ENCODE measurements at places on chromosomes 3 and 15.

DNA sequence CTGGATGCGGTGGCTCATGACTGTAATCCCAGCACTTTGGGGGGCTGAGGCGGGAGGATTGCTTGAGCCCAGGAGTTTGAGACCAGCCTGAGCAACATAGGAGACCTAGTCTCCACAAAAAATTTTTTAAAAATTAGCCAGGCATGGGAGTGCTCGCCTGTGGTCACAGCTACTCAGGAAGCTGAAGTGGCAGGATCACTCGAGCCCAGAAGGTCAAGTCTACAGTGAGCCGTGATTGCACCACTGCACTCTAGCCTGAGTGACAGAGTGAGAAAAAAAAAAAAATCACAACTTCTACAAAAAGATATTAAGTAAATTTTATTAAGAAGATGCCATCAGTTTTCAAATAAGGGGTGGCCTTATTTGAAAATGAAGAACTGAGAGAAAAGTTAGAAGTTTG is 11.9 kb upstream of the PLA2G4D start:
- peak; percentile 23 for DNase-seq

GRCh38 chr3:43389388-43390254 is 103.3 kb downstream of the SNRK start:
- DNase-seq, result peak; percentile 99

GRCh38 chr3:40240921-40241320 is 68.6 kb upstream of the EIF1B start:
- no peak for DNase-seq

DNA sequence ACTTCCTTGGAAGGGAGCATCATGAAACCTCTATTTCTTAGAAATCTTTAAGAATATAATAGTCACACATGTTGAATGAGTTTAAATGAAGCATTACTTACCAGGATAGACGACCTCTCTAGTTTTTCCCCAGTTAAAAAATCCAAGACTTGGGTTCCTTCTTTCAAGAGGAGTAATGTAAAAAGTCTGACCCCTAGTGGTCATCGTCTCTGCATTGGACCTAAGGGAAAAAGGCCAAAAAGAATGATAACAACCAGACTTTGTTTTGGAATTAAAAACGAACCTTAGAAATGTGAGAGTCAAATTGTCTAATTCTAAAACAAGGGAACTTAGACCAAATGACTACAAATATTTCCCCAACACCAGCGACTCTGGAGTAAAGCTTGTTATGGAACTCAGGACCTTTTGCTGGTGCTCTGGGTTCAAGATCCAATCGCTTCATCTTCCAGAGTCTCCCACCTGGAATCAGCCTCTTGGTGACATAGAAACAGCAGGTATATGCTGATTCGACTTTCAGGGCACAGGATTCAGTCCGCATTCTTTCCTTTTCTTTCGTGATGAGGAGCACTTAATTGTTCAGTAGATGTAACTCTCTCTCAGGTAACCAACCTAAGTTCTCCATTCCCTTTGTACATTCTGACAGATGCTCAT is 214.8 kb upstream of the TPRG1 start:
- DNase-seq, result peak; percentile 88

- DNase-seq, result no peak
These were observed 7.3 kb downstream of the BOC start for GRCh38 chr3:113218681-113219045.

GRCh38 chr3:66023229-66023628 is 15.5 kb downstream of the MAGI1 start:
- no peak for DNase-seq

GRCh38 chr3:11570789-11571495 is 72.8 kb downstream of the VGLL4 start:
- no peak for DNase-seq

- DNase-seq, result no peak
These were observed 90.7 kb upstream of the ICE2 start for GRCh38 chr15:60569596-60569995.

GRCh38 chr3:159922861-159923312 is 65.7 kb upstream of the IL12A start:
- DNase-seq, result no peak

GRCh38 chr15:47184003-47184907 is 533.0 kb upstream of the SEMA6D start:
- no peak for DNase-seq

DNA sequence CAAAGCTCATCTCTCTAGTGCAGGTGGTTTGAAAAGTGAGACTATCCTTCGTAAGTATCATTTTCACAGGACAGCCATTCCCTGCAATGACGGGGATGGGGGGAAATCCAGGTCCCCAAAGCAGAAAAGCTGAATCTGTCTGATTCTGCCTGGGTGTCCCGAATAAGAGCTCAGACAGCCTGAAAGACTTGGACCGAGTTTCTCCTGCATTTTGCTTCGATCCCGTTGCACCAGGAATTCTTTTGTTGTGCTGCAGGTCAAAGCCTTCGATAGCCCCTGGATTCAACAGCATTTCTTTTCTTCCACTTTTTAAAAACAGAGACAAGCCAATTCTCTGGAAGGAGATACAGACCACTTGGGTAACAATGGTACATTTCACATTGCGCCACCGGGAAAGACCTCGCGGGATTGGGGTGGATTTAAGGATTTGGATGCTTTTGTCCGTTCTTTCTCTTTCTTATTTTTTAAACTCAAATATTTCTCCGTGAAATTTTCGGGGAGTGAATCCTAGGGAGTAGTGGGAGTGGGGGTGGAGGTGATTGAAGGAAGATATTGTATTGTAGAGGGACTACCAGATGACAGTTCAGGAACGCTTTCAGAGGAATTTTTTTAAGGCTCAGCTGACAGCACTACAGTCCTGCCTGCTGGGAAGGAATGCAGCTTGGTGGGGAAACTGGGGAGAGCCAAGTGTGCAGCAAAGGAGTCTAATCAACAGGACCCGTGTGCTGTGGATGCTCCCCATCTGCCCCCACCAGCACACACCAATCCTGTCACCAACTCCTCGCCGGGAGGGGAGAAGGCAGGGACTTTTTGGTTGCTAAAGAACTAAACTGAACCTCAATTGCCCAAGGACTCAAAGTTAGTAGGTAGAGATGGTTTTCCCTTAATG is 2.6 kb downstream of the SLITRK3 start:
- DNase-seq, result no peak

DNA sequence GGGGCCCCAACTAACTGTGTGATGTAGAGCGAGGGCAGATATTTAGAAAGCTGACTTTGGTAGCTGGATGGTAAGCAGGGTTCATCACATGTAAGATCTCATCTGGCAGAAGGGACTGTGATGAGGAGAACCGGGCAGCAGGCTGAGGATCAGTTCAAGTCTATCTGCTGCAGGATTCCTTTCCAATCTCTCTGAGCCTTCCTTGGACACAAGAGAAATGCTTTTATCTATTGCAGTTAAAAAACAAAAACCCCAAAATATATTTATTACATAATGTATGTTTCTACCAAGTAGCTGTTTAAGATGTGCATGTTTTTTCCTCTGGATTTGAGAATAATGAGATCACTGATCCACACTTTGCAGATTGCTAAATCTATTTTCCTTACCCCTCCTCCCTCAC is 411.5 kb downstream of the RAP2B start:
- no peak for DNase-seq

DNA sequence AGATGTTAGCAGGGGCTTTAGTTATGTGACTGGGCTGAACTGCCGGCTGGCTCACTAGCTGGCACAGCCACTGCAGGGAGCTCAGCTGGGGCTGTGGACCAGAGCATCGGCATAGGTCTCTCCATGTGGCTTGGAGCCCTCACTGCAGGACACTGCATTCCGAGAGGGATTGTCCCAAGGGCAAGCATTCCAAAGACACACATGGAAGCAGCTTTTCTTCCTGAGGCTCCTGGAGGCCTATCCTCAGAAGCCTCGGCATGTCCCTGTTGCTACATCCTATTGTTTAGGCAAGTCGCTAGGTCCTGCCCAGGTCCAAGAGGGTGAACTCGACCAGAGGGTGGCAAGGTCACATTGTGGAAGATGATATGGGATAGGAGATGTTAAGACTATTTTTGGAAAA is 209.8 kb downstream of the PLCL2 start:
- DNase-seq, result no peak

GRCh38 chr15:38624244-38625205 is 59.9 kb upstream of the RASGRP1 start:
- no peak for DNase-seq

GRCh38 chr3:101861212-101861788 is 12.0 kb downstream of the NFKBIZ start:
- no peak for DNase-seq

GRCh38 chr3:194178669-194179068 is 42.7 kb downstream of the HES1 start:
- no peak for DNase-seq

DNA sequence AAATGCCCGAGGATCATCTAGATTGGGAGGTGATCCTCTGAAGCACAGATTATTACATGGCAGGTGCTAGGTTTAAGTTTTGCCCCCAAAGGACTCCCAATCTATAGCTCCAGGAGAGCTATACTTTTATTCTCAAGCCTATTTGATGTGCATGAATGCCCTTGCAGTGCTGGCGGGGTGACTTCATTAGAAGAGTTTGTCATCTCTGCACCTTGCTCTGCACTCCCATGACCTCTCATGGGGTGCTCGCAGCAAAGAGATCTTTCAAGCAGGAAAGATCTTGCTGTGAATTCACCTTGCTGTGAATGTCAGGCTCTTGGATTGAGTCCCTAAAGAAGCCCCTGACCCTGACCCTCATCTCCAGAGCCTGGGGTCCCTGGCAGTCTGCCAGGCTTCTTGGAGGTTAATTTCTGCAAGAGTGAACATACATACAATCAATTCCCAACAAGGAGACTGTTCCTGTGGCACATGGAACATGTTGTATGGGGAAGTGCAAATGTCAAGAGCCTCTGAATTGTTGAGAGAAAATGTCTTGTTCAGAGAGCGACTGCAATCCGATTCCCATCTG is 45.9 kb downstream of the FAM43A start:
- DNase-seq, result no peak

DNA sequence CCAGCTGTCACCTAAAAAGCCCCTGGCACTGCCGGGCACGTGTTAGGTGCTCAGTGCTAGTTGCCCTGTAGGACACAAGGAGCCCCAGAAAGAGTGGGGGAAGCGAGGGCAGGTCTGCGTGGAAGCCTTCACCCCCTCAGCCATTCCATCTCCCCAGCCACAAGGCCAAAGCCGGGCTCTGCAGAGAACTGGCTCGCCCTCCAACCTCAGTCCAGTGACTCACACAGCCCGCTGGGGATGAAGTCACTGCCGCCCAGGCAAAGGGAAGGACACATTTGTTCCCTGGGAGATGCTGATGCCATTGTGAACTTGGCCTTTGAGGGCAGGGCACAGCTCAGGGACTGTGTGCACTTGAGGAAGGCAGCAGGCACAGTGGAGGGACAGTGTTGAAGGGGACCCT is 48.1 kb downstream of the IQSEC1 start:
- no peak for DNase-seq

- DNase-seq, result no peak
These were observed 137.7 kb downstream of the FILIP1L start for GRCh38 chr3:99976584-99976983.

DNA sequence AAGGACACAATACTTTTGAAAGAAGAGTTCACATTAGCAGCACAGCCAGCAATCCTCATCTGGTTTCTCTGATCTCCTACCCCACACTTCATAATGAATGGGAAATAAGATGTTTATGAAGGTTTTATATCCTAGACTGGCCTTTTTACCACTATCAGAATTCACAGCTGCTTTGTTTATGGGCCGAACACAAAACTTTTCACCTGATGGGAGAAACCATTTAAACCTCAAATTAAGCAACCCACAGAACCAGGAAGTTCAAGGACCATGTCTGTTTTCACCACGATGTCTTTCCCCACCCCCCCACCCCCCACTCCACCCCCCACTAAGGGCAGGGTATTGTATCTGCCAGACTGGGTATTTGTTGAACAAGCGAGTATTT is 11.3 kb upstream of the SETD5 start:
- no peak for DNase-seq

DNA sequence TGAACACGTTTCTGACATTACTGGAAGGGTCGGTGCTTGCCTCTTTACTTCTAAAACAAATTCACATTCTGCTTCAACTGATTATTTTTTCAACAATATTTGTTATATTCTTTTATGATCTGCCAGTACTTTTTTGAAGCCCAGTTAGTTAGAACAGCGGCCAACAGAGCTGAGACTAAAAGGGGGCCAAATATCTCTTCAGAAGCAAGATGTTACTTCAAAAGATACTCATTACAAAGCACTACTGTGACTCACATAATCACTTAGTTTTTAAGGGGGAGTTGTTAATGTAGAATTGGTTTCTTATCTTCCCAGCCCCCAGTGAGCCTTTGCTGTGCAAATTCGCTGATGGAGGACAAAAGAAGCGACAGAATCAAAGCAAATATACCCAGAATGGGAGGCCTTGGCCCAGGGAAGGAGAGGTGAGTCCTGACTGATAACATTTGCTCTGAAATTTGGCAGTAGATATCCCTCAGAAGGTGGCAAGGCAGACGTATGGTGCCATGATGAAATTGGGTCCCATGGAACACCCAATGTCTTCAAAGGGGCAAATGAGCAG is 587.8 kb downstream of the RBMS3 start:
- DNase-seq, result no peak

- no peak for DNase-seq
These were observed 56.8 kb downstream of the CMSS1 start for GRCh38 chr3:99874237-99875002.

DNA sequence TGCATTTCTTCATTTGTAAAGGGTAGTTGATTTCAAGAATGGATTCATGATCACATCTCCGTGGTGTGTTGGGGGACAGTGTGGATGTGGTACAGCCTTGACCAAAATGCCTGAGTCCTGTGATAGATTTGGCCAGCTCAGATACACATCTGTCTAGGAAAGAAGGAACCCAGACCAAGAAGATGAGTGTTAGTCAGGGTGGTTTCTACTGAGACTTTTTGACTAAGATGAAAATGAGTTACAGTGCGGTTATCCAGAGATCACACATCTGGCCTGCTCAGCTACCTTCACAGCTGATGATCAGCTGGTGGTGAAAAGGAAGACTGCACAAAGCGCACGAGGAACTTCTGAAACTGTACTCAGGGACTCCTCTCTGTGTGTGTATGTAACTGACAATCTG is 68.0 kb downstream of the FNDC3B start:
- DNase-seq, result no peak

GRCh38 chr3:79415356-79415755 is 352.4 kb downstream of the ROBO1 start:
- DNase-seq, result no peak

GRCh38 chr3:59880717-59881116 is 830.9 kb upstream of the CFAP20DC start:
- no peak for DNase-seq

- peak; percentile 17 for DNase-seq
These were observed 1.9 kb downstream of the AEN start for GRCh38 chr15:88623061-88623460.

All from AML-193 (cell line).